ENCODE measurements at places on chromosomes 3 and 15.

DNA sequence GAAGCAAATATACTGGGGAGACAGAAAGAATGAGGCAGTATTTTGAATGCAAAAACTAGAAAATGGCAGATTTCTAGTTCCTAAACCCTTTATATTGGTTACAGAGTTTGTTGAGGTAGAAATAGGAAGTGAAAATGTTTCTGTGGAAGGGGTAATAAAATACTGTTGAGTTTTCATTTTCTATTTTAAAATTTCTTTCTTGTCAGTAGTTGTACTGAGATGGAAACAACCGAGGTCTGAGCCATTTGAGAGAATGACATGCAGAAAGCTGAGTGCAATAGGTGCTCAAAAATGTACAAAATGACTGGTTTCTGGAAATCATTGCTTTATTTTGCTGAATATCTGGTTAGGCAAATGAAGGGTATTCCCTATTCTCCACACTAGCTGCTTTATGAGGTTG, 361.4 kb downstream of the CHL1 start:
- DNase-seq: no peak

GRCh38 chr3:197734667-197735318, 1.9 kb downstream of the RUBCN start:
- DNase-seq: no peak

DNA sequence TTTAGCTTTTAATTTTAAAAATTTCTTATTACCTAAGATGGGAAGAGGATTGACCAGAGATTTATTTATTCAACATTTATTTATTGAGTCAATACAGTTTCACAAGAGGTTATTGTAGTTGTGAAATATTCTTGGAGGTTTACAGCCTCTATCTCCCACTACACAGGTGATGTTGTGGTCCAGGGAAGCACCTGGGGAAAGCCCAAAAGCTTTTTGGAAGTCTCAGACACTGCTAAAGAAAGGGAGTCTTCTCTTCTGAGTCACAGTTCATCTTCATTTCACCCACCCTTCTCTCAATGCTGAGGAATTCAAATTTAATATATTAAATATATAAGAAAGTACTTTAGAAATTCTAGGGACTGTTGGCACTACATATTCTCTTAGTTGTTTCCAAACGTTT, 41.8 kb downstream of the SERPINI1 start:
- no peak for DNase-seq

- DNase-seq: no peak
Observed at GRCh38 chr3:177831361-177831760, 634.1 kb upstream of the TBL1XR1 start.
